Hematopoietic multipotent progenitor cell (in vitro differentiated cells): ENCODE measurements at places on chromosomes 1 and 21. TPM values are rescaled to one million over a fixed set of nuclear protein-coding genes. Genes with fewer than 3 reads are reported as not detected.

CLIC6 gene
- under 0.01 TPM for total RNA-seq

WNT9A gene
- total RNA-seq = 0.27 TPM

CSMD2 gene
- not detected for total RNA-seq

ZMYND12 gene
- total RNA-seq = 4.3 TPM

CRYBG2 gene
- total RNA-seq = under 0.01 TPM

RNU1-4 gene
- under 0.01 TPM for total RNA-seq

RBM34 gene
- total RNA-seq = 24.0 TPM

ADGRB2 gene
- total RNA-seq = 0.54 TPM

LYPD8 gene
- 0.54 TPM for total RNA-seq

GRCh38 chr1:4734791-4735190 is 80.4 kb downstream of the AJAP1 start:
- DNase-seq = no peak

DNA sequence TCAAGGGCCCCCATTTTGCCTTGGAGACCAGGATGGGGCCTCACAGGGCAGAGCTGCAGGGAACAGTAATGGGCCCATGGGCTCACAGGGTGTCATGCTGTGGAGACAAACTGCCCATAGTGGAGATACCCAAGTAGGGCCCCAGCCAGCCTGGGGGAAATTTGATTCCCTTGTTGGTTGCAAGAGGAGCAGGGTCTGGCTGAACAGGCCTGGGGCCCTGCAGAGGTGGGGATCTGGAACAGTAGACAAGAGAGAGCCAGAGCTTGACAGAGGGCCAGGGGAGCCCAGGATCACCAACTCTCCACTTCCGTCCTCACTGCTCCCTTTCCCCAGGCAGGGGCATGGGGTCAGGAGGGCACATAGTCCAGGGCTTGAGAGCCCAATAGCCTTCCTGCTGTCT is 8.7 kb downstream of the S100B start:
- DNase-seq = no peak

GRCh38 chr1:30764939-30765555 is 7.5 kb upstream of the LAPTM5 start:
- no peak for DNase-seq

- no peak for DNase-seq
These were observed 113.7 kb downstream of the FCRL5 start for GRCh38 chr1:157438613-157439012.

GRCh38 chr1:158095737-158096335 is 84.9 kb upstream of the CD1D start:
- no peak for DNase-seq

DNA sequence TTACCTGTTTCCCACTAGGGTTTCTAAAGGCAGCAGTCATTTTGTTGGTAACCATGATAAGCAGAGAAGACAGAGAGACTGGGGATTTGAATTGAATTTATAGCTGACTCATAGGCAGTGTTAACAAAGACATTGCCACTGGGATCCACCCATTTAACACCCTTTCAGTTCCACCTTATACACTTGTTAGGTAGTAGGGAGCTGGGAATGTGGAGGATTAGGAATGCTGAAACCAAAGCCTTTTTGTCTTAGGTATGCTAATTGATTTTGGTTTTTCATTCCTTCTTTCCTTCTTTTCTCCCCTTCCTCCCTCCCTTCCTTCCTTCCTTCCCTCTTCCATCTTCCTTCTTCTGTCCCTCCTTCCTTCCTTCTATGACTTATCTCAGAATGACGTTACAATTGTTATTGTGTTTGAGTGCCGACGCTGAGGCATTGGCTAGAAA is 7.5 kb upstream of the EVI5 start:
- DNase-seq = no peak

GRCh38 chr1:49331066-49331852 is 554.6 kb upstream of the BEND5 start:
- no peak for DNase-seq

- DNase-seq = no peak
These were observed 12.8 kb downstream of the PDE9A start for GRCh38 chr21:42666023-42666747.

DNA sequence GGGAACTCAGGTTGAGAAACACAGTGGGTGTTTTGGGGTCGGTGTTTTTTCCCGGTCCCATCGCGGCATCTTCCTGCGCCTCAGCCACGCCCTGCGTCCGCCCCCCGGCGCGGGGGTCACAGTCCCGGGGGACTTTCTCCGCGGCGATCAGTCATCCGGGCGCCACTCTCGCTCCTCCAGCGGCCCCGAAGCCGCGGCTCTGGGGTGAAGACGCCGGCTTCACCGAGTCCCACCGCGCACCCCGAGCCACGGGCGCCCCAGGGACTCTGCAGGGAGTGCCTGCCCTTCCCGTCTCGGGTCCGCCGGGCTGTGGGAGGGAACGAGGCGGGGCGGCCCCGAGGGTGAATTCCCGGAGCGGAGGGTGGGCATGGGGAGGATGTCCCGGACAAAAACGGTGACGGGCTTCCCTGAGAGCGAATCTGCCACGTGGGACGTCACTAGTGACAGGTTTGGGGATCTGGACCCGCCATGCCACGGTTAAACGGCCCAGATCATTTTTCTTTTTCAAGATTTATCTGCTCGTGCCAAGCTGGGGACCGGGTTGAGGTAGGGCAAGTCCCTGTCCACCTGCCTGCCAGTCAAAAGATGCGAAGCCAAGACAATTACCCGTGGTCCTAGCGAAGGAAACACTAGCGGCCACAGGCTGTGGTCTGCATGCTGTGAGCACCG is 717 bp upstream of the BATF3 start:
- peak; percentile 17 for DNase-seq

DNA sequence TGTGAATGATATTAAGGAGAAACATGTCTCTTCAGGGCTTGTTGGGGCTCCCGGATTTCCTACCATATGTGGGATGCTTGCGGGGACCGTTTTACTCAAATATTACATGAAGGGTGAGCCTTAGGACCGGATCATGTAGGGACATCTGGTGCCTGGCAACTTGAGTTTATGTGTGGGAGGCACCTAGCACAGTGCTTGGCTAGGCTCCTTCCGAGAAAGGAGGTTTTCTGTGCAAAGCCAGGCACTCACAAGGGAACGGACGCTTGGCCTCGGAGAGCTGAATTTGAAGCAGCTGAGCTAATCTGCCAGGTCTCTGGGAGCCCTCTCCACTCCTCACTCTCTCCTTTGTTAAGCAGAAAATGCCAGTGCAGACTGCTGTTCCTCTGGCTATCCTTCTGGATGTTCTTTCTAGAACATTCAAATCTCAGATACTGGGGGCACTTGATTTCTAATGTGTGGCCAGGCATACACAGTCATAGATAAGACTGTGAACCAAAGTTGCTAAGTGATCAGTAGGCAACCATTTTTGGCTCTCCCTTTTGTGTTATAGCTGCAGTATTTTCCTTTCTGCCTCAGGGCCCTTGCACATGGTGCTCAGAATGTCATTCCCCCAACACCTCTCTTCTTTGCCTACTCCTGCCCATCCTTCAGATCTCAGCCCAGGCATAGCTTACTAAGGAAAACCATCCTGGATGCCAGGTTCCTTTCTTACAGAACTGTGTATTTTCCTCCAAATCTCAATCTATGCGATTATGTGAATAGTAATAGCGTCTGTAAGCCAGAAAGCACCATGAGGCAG is 216.6 kb upstream of the CSF3R start:
- DNase-seq = no peak

DNA sequence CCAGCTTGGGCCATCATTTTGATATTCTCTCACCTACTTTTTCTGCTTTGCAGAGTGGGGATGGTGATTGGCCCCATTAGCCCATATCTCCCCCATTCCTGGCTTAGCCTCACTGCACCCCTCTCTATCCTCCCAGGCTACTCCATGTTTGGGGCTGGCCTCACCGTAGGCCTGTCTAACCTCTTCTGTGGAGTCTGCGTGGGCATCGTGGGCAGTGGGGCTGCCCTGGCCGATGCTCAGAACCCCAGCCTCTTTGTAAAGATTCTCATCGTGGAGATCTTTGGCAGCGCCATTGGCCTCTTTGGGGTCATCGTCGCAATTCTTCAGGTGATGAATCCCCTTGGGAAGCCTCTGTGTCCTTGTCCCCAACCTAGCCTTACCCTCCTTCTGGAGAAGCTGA is 2.1 kb upstream of the B4GALT2 start:
- DNase-seq = no peak

- DNase-seq = peak; percentile 83
These were observed 63.4 kb downstream of the KCNAB2 start for GRCh38 chr1:6108937-6109614.

DNA sequence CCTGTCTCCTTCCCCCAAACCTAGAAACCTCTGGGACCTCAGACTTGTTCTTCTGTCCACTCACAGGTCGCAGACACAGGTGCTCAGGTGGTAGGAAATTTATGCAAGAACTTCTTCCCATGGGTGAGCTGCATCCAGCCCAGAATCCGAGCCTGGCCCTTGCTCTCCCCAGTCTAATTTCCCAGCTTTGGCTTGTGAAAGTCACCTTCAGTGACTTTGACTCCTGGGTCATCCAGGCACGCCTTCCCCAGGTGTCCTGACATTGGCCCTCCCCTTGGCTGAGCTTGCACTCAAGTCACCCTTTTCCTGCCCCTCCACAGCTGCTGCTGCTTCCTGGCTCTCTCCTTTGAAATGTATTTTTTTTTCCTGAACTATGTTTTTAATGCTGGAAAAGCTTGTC is 6.6 kb downstream of the IPO13 start:
- no peak for DNase-seq

DNA sequence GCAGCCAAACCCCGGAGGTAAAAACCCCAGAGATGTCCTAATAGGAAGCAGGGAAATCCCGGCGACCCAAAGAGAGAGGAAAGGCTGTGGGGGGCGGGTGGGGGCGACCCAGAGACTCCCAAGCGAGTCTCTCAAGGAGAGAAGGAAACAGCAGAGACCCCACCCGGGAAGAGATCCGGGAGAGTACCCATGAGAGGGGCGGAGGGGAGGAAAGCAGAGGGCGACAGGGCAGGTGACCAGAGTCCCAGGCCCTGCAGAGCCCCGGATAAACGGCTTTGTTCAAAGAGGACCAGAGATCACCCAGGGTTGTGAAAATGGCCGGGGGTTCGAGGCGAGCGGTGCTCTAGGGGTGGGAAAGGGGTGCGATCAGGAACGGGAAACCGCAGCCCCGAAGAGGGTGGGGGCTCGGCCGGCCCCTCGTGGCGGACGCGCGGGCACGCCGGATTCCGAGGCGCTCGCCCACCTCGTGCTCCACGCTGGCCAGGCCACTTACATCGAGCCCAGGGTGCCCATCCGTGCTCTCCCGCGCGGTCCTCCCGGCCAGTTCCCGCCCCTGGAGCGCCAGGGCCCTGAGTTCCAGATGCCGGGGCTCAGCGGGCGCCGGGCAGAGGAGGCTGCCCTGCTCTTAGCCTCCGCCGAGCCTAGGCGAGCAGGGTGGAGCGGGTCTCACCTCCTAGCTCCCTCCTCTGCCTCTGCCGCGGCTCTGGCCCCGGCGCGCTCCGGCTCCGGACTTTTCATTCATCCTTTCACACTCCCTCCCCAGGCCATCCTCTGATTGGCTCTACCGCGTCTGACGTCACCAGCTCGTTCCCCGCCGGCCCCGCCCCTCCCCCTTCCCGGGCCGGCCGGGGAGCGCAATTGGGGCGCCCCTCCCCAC is 52.3 kb downstream of the RHBG start:
- DNase-seq = peak; percentile 70

- no peak for DNase-seq
These were observed 88.2 kb downstream of the IARS2 start for GRCh38 chr1:220182111-220182510.

- no peak for DNase-seq
These were observed 15.0 kb upstream of the ROR1 start for GRCh38 chr1:63758791-63759190.

DNA sequence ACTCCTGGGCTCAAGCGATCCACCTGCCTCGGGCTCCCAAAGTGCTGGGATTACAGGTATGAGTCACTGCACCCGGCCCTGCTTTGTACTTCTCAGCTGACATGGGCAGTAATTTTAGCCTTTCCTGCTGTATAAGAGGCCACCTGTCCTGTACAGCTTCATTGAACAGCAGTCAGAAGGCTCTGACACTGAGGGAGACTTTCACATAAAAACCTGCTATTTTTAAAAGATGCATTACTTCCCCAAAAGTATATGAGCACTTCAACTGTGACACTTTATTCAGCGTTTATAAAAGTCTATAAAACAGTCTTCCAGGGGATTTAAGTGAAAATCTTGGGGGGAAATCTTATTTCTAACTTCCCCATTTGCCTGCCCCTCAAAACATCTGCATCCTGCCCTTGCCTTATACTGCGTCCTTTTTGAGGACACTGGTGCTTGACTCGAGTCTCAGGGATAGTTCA is 17.6 kb downstream of the RNU5D-1 start:
- peak; percentile 80 for DNase-seq

GRCh38 chr1:157034137-157034800 is 11.3 kb downstream of the ARHGEF11 start:
- no peak for DNase-seq

- no peak for DNase-seq
These were observed 220.6 kb downstream of the SLC45A1 start for GRCh38 chr1:8538502-8538901.

DNA sequence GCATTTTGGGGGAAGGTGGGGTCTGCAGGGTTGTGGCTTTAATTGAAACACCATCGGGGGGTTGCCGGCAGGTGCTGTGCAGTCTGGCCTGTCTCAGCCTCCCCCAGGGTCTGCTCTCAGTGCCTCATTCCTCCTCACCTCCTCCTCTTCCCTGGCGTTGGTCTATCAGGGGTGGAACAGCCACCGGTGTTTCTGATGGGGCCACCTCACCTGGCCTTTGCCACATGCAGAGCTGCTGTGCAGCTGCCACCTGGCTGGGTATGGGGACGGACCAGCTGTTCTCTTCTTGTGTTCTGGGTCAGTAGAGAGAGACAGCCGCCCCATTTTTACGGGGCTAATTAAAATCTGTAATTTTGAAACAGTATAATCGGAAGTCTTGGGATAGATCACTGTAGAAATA is 53.9 kb downstream of the SPSB1 start:
- no peak for DNase-seq

DNA sequence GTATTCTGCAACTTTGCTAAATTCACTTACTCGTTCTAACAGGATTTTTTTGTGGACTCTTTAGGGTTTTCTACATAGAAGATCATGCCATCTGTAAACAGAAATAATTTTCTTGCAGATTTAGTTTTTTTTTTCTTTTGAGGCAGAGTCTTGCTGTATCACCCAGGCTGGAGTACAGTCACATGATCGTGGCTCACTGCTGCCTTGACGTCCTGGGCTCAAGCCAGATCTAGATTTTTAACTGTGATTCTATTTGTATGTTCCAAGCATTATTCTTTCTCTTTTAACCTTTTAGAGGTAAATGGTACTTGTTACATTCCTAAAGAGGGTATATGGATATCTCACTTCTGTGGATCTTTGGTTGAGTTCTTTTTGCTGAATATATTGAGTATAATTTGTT is 18.6 kb downstream of the FABP3 start:
- DNase-seq = no peak

GRCh38 chr1:190663962-190664361 is 186.3 kb upstream of the BRINP3 start:
- DNase-seq = no peak

DNA sequence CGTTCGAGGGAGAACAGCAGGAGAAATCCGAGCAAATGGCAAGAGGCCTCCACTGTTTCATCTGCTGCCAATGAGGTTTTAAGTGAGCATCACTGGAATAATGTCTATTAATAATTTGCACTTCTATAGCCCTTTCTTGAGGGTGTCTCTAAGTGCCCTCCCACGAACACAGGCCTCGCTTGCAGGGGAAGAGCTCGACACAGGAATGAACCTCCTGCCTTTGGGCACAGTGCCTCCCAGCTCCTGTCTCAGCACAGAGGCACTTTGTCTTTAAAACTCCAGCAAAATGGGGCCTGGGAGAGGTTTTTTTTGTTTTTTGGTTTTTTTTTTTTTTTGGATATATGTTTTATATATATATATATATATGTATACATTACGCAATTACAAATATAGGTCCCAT is 56.6 kb downstream of the OLIG1 start:
- no peak for DNase-seq
